Hematopoietic multipotent progenitor cell treated with erythropoietin and hydrocortisone succinate and interleukin-3 and kit ligand, for 17 days (in vitro differentiated cells): ENCODE measurements at places on chromosomes 2 and 18.

- DNase-seq: no peak
Measured at GRCh38 chr18:48163738-48164115, 233.3 kb upstream of the SMAD2 start.

DNA sequence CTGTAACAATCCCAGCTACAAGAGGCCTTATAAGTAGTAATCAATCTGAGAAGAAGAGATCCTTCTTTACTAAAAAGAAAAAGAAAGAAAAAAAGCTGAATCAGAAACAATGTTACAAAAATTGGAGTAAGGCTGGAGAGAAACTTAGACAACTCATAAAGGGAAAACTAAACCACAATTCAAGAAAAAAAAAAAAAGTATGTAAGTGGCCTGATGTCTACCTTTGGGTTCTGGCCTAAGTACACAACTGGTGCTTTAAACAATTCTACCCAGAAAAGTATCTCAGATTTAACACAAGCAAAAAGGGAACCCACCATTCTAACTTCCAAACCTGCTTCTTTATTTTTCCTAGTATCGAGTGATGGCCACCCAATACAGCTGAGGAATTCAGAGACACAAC is 45.3 kb downstream of the ZNF521 start:
- DNase-seq: no peak

DNA sequence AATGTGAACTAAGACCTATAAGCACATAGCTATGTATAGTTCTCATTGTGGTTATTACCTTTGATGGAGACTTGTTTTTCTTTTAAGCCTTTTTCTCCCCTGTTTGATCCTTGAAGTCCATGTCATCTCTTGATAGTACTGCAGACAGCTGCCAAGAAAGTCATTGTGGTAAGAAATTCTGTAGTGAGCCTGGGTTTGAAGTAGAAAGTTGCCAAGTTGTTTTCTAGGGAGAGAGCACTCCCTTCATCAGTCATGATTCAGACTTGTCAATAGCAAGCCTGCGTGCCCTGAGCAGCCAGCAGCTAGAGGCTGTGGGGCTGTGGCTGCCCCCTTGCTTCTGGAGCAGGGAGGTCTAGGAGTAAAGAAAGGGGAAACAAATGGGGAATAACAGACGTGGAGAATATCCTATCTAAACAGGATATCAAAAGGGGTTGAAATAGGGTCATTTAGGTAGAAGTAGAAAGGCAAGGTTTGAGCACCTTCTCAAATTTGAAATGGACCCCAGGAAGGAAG is 8.4 kb downstream of the SP5 start:
- no peak for DNase-seq

GRCh38 chr2:120251880-120252224 is 800 bp upstream of the RALB start:
- DNase-seq: no peak

- no peak for DNase-seq
Measured at GRCh38 chr2:109473616-109474318, 140.0 kb downstream of the SEPTIN10 start.

GRCh38 chr2:184203661-184204060 is 394.7 kb upstream of the ZNF804A start:
- DNase-seq: no peak

DNA sequence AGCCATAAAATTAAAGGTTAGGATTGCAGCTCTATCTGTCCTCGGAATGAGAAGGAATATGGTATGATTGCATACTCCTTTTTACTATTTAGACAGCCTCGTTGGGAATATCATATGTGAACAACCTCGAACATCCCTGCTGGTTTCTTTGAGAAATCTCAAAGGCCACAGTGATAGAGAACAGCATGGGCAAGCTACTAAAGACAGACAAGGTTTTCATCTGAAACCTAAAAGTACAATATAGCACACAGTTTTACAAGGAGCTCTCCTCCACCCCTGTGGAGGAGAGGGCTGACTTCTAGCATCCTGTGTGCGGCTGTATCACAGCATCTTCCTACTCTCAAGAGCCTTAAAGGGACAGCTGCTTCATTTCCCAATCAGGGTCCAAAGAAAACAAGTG is 104.3 kb downstream of the VWC2L start:
- no peak for DNase-seq

DNA sequence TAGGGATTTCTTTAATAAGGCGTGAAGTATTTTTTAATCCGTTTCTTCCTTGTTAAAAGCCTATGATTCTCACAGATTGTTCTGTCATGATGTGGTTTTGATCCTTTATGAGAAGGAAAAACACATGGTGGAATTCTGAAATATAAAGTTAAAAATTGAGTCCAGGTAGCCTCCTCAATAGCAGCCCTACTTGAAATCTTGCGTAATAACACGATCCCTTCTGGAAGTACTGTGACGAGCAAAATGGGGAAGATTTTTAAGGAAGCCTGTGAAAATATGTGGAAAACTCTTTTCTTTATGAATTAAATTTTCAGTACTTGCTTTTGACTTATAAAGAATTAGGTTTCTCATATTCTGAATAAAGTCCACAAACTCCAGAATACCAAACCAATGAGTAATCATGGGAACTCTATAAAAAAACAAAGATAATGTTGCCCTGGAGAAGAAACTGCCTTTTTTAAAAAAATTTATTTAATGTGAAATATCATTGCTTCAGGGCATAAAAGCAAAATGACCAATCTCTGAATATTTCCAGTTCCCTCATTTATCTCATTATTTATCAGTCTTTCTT is 476.4 kb upstream of the ZEB2 start:
- no peak for DNase-seq

DNA sequence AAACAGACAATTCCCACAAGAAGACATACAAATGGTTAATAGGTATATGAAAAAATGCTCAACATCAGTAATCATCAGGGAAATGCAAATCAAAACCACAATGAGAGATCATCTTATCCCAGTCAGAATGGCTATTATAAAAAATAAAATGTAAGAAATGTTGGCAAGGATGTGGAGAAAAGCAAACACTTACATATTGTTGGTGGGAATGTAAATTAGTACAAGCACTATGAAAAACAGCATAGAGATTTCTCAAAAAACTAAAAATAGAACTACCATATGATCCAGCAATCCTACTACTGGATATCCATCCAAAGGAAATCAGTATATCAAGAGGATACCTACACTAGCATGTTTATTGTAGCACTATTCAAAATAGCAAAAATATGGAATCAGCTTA is 186.6 kb downstream of the NOL4 start:
- DNase-seq: no peak
